NCI-H146 (cell line): ENCODE measurements at places on chromosomes 2 and 18.
A peak's percentile ranks its signal among the peaks of the same experiment; 100 is the strongest.

DNA sequence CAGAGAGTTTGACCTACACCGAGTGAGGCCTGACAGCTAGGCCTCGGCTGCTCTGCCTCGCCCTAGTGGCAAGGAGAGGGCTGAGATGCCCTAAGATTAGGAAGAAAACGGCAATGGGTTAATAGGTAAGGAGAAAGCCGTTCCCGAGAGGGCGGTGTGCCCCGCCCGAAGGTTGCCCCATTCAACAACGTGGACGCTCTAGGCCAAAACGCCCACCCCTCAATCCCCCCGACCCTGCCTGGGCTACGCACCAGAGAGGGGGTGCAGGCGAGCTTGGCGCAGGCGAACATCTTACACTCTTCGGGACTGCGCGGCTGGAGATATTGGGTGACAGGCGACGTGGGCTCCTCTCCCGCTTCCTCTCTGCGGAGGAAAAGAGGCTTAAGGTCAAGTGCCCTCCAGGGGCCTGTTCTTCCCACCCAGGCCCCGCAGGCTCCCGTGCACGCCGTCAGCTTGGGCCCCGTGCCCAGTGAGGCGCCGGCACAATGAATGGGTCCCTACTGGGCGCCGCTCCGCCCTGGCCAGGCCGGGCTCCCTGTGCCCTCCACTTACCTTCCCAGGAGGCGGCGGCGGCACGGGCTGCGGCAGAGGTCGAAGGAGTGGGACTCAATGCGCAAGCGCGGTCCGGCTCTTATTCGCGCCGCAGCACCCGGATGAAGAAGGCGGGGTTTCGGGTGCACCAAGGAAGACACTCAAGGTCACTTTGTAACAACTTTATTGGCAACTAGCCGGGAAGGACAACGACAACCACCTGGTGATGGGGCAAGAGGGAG is at the start of gene ATP5MC3:
Gene ATP5MC3, minus strand, starts transcription at position 607 of the 773 bp plus-strand sequence. Its CDS starts 317 bp downstream, at position 290.
- peak; percentile 93 for DNase-seq

DNA sequence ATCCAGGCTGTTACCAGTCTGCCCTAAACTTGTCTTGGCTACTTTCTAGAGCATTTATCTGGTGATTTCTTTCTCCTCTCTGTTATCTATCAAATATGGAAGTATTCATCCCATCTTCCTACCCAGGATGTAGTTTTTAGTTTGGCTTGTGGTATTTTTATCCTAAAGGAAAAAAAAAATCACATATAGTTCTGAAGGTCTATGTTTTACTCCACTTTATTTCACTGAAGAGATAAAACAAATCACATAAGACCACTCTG is 62.2 kb downstream of the PXDN start:
- DNase-seq, result no peak

DNA sequence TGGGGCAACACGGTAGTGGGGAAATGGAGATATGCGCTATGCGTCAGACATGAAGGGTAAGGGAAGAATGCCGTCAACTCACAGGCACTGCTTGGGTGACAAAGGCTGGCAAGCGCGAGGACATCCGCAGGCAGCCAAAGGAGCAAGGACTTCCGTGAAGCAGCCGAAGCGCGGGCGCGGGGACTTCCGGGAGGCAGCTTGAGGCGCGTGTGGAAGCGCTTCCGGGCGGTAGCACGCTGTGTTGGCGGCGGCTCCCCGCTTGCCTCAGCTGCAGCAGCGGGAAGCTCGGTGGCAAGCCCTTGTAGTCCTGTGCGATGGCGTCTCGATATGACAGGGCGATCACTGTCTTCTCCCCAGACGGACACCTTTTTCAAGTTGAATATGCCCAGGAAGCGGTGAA is at the start of gene PSMA8:
Gene PSMA8, plus strand, starts transcription at position 218 of the 400 bp plus-strand sequence. Its CDS starts 97 bp downstream, at position 315.
- DNase-seq, result no peak

- no peak for DNase-seq
These were observed 456.4 kb downstream of the SETBP1 start for GRCh38 chr18:45137087-45137419.

- DNase-seq, result peak; percentile 96
These were observed 457.2 kb upstream of the MEX3C start for GRCh38 chr18:51654488-51655326.

DNA sequence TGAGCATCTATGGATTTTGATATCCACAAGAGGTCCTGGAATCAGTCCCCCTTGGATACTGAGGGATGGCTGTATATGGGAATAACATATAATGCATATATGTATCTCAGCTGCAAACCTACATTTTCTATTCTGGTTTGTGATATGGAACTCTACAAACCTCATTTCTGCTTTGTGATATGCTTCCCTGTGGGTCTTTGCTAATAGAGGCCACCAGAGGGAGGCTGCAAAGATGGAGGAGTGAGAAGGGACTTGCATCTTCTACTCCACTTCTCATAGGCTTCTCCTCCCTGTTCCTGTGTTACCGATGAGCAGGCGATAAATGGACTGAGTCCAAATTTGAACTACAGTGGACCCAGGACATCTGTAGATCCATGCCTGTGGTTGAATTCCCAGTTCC is 37.8 kb downstream of the ARID5A start:
- DNase-seq, result no peak

- DNase-seq, result no peak
These were observed 69.1 kb downstream of the ACKR3 start for GRCh38 chr2:236638707-236639106.
